ENCODE measurements at places on chromosomes 16 and 17. TPM values are rescaled to one million over a fixed set of nuclear protein-coding genes. Genes with fewer than 3 reads are reported as not detected.

The SCGB1C2 gene
- total RNA-seq = not detected

The RGS11 gene
- total RNA-seq = 1.5 TPM

The MARVELD3 gene
- total RNA-seq = not detected

The RAB11FIP4 gene
- 0.23 TPM for total RNA-seq

DNA sequence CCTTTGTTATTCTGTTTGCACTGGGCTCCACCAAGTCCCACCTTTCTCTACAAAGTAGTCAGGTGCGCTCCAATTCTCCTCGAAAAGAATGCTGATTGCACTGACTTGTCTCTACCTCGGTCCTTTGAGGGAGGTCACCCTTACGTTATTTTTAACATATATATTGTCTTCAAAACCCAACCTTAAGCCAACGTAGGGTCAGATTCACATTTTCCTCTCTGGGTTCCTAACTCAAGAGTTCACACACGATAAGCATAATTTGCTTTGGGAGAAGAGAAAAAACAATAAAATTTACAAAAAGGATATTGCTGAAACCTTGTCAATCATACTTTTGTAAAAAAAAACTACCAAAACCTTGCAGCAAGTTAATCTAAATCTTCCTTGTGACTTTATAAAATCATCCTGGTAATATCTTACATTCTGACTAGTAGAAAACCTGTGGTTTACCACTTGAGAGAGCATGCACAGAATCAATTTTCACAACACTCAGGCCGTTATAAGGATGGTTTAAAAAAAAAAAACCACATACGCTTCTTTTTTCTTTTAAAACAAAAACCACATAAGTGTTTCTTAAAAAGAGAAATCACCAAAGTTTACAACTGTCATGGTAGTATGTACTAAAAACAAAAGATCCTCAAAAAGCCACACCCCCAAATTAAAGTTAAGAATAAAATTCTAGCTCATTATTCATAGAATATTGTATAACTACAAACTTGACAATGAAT, 72.2 kb upstream of the TRAP1 start:
- peaks cover 6% of the 10 kb centered on the region for H3K4me1 ChIP-seq
- H3K27me3 ChIP-seq = peaks cover 7% of the 10 kb centered on the region
- peaks cover 32% of the 10 kb centered on the region for H3K36me3 ChIP-seq

- H3K27ac ChIP-seq = no peak overlapping the region
- H3K27me3 ChIP-seq = peaks cover 2% of the 10 kb centered on the region
- DNase-seq = no peak
- no peak overlapping the region for H3K4me3 ChIP-seq
- no peaks in the 10 kb centered on the region for H3K4me1 ChIP-seq
Measured at GRCh38 chr16:6204945-6205344, 1107.3 kb upstream of the EEF2KMT start.

DNA sequence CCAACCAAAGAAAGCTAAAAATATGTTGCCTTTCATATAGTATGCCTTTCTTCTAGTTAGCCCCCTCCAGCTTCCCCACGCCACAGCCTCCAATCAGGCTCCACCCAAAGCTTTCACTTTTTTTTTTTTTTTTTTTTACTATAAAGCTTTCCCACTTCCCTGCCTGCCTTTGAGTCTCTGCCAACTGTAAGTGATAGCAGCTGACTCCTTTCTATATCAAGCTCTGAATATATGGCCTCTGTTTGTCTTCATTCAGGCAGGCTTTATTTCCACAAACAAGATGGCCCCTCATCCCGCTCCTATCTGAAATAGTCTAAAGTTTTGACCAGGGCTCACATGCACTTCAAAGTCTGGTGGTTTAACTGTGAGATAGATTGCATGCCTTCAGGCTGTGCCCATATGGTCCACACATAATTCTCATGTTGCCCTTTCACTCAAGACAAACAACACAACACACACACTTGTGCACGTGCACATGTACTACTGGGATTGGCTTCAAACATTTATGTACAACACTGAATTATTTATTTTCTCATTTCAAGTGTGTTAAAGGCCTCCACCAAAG, 39.8 kb upstream of the DYNLRB2 start:
- peaks cover 6% of the 10 kb centered on the region for H3K27me3 ChIP-seq
- H3K36me3 ChIP-seq = no peaks in the 10 kb centered on the region
- no peak overlapping the region for H3K4me3 ChIP-seq
- DNase-seq = no peak

DNA sequence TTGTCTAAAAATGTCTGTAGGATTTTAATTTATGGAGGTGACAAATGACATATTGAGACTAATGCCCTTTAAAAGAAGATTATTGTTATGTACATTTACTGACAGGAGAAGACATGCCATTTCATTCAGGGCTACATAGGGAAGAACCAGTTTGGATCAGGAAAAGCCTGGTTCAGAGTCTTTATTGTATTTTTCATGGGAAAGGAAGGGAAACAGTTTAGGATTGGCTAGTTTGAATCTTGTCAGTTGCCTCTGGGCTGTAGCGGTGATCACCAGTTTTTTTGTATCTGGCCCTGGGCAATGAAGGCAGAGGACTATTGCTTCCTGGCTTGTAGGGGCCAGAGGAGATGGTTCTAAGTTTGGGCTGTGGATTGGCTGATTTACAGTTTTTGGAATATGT, 31.8 kb downstream of the NSRP1 start:
- 0 out of 2 replicates have a peak overlapping the region, but pooled peaks have one; percentile 22 for H3K27ac ChIP-seq
- no peak for DNase-seq
- no peak overlapping the region for H3K4me3 ChIP-seq
- peaks cover 14% of the 10 kb centered on the region for H3K36me3 ChIP-seq
- peaks cover 8% of the 10 kb centered on the region for H3K4me1 ChIP-seq

- H3K27ac ChIP-seq = peak overlapping the region; percentile 99
- H3K36me3 ChIP-seq = peaks cover 76% of the 10 kb centered on the region
- peak overlapping the region; percentile 68 for H3K4me3 ChIP-seq
Measured at GRCh38 chr16:55487048-55487803, 8.2 kb downstream of the MMP2 start.

DNA sequence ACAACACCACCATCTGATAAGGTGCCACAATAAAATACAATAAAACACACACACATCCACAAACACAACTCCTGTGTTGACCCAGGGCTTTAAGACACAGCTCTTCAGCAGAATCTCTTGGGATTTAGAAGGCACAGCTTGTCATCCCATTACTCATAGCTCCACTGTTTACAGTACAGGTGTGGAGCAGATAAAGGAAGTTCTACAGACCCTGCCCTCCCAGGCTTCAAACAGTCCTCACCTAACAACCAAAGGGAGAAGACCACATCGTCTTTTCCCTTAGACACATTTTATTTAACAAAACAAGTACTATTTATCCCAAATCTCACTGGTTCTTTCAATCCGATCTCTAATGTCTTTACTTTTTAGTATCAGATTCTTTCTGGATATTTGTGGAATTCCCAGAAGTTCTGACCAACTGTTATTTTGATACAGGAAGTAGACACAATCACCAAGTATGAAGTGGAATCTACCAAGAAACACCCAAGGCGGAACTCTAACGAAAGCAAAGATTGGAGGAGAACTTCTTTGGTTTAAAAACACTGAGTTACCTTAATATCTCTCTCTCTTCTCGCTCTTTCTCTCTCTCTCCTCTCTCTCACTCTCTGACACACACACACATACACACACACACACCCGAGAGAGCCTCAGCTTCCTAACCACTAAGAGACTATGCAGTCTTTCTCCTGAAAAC, 46.1 kb downstream of the CYTH1 start:
- no peaks in the 10 kb centered on the region for H3K36me3 ChIP-seq
- H3K27me3 ChIP-seq = no peaks in the 10 kb centered on the region
- DNase-seq = no peak
- H3K4me1 ChIP-seq = peaks cover 44% of the 10 kb centered on the region
- no peak overlapping the region for H3K4me3 ChIP-seq

- no peak for DNase-seq
- peaks cover 3% of the 10 kb centered on the region for H3K27me3 ChIP-seq
- H3K27ac ChIP-seq = no peak overlapping the region
- H3K4me3 ChIP-seq = no peak overlapping the region
- H3K36me3 ChIP-seq = peaks cover 14% of the 10 kb centered on the region
Measured at GRCh38 chr17:82121660-82122629, 23.9 kb upstream of the FASN start.

DNA sequence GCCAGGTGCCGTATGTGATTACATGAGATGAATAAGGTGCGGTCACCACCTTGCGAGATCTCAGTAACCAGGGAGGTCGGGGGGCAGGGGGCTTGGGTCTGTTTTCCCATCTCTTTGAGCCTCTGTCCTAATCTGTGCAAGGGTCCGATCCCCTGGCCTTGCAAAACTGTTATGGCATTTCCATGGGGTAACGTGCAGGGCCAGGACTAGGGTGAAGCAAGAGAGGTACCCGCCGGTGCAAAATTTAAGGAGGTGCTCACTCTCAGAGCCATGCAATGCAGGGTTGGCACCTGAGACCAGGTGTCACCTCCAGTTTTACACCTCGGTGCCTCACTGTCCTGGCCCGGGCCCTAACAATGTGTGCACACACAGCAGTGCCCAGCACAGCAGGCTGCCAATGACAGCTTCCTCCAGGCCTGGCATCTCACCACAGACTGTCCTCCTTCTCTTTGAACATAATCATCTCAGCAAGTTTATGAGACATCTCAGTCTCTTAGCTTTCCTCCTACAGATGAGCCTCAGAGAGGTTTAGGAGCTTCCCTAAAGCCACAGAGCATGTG, 43.6 kb downstream of the C16orf95 start:
- H3K4me3 ChIP-seq = no peak overlapping the region
- no peak overlapping the region for H3K27ac ChIP-seq
- no peaks in the 10 kb centered on the region for H3K27me3 ChIP-seq

DNA sequence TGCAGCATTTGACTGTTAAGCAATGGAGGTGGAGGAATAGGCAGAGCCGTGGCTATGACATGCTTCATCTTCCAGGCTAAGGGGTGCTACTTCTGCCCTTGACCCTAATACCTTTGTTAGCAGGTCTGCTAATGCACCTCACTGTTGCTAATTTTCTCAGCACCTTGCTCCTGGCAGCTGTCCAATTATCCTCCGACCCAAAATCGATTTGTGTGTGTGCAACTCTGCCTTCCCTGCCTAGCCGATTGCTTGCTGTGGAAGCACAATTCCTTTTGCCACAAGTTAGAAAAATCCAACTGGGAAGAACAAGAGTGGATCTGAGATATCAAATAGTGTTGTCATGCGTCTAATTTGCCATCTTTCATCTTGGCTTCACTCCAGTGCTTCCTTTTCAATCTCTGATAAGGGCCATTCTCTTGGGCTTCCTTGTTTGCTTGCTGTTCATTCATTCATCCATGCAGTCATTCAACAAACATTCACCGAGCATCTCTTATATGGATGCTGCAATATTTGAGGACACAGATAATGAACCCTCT, 422.8 kb downstream of the RBFOX1 start:
- H3K27me3 ChIP-seq = no peaks in the 10 kb centered on the region
- DNase-seq = no peak
- no peaks in the 10 kb centered on the region for H3K36me3 ChIP-seq
- H3K27ac ChIP-seq = no peak overlapping the region

- no peak overlapping the region for H3K4me3 ChIP-seq
- no peak overlapping the region for H3K27ac ChIP-seq
- H3K27me3 ChIP-seq = peaks cover 12% of the 10 kb centered on the region
- no peaks in the 10 kb centered on the region for H3K36me3 ChIP-seq
Measured at GRCh38 chr16:29674188-29674587, 4.8 kb upstream of the QPRT start.

DNA sequence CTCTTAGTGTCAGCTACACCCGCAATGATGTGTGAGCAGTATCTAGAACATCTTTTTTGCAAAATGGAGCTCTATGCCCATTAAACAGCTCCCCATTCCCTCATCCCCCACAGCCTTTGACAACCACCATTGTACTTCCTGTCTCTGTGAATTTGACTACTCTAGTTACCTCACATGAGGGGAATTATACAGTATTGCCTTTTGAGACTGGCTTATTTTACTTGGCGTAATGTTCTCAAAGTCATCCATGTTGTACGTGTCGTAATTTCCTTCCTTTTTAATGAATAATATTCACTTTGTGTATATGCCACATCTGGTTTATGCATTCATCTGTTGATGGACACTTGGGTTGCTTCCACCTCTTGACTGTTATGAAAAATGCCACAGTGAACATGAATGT, 23.2 kb upstream of the CCL22 start:
- H3K4me3 ChIP-seq = no peak overlapping the region
- no peak overlapping the region for H3K27ac ChIP-seq
- H3K27me3 ChIP-seq = peaks cover 47% of the 10 kb centered on the region
- no peak for DNase-seq

GRCh38 chr16:42691-43090, 10.7 kb downstream of the POLR3K start:
- H3K4me3 ChIP-seq = no peak overlapping the region
- no peak for DNase-seq
- no peak overlapping the region for H3K27ac ChIP-seq
- H3K4me1 ChIP-seq = no peaks in the 10 kb centered on the region

DNA sequence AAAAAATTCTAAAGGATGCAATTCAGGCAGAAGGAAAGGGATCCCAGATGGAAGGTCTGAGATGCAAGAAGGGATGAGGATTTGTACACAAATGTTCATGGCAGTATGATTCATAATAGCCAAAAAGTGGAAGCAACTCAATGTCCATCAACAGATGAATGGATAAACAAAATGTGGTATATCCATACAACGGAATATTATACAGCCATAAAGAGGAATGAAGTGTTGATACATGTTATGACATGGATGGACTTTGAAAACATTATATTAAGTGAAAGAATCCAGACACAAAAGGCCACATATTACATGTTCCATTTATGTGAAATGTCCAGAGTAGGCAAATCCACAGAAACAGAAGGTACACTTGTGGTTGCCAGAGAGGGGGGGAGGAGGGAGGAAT, 23.9 kb upstream of the GPATCH8 start:
- H3K4me1 ChIP-seq = no peaks in the 10 kb centered on the region

DNA sequence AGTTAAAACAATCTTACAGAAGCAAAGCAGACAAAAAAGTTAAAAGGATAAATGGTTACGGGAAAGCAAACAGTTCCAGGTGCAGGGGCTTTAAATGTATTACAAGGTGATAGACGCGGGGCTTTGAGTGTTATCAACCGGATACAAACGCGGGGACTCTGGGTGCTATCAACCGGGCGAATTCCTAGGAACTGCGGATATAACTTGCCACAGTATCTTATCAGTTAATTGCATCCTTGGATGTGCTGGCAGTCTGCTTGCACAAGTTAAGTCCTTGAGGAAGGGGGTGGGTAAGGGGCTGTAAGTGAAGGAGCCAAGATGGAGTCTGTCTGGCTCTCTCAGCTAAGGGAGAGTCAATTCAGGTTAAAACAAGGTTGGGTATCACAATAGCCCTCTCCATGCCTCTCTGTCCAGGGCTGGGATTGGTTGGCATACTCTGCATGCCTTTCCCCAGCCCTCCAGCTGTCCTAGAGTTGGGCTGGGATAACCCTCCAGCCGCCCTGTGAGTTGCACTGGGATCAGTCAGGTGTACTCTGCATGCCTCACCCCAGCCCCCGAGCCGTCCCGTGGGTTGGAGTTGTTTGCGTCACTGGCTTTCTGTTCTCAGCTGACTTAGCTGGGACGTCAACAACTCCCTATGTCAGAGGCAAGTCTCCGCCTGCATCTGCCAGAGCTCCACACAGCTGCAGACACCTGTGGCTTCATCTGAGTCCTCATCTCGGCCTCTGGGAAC, 40.9 kb downstream of the TMEM235 start:
- H3K27me3 ChIP-seq = peaks cover 56% of the 10 kb centered on the region
- no peak for DNase-seq
- H3K36me3 ChIP-seq = no peaks in the 10 kb centered on the region

All from HFFc6 (cell line).